ENCODE measurements at places on chromosomes 7 and 10.

GRCh38 chr7:150407588-150408392 is 28.7 kb downstream of the ZNF775 start:
- DNase-seq: peak; percentile 60

DNA sequence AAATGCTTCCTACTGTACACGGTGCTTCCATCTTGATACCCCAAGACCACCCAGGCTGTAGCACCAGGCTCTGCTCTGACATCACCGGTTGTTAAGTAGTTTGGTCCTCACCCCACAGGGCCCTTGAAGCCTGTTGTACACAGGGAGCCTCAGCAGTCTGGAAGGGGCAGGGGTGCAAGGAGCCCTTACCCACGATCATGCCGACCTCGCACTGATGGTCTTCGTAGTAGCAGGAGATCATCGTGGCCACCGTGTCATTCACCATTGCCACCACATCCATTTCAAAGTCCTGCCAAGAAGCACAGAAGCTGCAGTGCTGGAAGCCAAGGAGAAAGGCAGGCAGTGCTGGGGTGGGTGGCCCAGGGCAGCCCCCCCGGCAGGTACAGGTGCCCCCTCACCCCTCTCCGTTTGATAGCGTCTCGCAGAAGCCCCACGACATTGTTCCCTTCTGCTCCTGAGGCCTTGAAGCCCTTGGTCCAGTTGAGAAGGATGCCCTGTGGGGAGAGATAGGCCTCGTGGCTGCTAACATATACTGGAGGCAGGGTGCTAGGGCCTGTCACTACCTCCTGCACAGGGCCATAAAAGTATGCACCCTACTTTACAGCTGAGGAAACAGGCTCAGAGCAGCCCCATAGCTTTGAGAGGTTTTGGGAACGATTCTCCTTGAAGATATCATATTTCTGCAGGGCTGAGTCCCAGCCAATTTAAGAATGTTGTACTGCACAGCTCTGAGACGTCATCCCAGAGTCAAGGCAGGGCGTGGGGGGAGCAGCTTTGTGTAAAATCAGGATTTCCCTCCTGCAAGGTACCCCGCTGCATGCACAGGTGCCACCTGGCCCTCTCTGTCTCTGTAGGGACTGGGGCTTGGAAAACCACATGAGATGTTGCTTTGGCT is 8.7 kb upstream of the MYL7 start:
- DNase-seq: no peak

DNA sequence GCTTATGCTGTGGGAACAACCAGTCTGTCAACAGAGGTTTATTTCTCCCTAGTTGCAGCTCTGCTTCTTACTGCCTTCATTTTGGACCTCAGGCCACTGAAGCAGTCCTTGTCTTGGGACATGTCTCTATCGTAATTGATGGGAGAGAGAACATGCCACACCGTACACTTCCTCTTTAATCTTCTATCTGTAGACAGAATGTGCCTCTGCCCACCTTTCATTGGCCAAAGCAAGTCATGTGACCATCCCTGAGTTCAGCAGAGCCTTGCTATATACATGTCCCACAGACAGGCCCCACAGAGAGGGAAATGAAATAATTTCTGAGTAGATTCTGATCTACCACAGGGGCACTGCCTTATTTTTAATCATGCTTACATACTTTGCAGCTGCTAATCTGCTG is 98.0 kb downstream of the KCND2 start:
- no peak for DNase-seq

- DNase-seq: no peak
Observed at GRCh38 chr10:114998993-114999392, 61.0 kb downstream of the TRUB1 start.

DNA sequence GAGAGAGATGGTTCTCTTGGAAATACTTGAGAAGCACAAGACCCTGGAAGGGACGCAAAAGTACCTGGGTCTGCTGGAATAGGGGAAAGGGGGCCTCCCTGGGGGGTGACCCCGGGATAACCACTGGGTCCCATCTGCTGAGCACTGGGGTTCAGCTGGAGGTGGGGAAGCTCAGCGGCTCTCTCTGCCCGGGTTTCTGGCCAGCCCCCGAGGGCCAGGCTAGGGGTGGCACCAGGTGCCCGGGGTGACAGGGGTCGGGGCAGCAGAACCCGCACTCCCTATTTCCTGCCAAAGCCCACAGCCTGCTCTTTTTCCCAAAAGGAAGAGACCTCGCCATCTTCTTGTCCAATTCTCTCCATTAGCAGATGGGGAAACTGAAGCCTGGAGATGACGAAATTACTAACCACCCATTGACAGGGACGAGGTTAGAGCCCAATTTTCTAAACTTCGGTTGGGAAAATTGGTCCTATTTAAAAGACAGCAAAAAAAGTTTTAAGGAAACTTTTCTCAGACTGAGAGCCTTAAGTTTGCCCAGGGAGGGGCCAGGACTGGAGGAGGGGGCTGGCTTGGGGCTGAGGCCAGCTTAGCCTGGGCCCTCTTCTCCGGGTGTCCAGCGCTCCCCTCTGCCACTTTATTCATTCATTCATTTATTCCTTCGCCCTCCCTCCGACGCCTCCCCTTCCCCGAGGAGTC is 17.8 kb upstream of the GATA3 start:
- no peak for DNase-seq

DNA sequence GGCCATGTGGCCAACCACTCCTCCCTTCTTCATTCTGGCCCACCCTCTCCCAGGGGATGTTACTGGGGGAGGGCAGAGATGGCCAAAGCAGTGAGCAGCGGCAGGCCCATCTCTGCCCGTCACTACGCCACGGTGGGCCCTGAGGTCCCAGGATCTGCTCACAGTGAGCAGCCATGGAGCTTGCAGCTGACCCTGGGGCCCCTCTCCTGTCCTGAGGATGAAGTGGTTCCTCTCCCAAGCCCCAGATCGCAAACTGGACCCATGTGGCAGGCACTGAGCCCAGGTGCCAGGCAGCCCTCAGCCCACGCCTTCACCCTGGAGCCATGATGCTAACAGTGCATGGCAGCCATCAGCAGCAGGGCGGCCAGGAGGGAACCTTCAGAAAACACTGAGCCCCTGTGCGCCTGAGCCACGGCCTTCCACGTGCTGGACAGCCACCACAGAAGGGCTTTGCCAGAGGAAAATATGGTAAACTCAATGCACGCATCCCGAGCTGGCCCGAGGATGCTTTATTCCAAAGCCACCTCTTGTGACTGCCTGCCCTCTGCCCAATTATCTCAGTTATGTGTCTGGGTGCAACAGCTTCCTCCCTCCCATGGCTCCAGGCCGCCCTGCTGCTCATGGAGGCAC is 485.7 kb downstream of the PTPRN2 start:
- DNase-seq: no peak

DNA sequence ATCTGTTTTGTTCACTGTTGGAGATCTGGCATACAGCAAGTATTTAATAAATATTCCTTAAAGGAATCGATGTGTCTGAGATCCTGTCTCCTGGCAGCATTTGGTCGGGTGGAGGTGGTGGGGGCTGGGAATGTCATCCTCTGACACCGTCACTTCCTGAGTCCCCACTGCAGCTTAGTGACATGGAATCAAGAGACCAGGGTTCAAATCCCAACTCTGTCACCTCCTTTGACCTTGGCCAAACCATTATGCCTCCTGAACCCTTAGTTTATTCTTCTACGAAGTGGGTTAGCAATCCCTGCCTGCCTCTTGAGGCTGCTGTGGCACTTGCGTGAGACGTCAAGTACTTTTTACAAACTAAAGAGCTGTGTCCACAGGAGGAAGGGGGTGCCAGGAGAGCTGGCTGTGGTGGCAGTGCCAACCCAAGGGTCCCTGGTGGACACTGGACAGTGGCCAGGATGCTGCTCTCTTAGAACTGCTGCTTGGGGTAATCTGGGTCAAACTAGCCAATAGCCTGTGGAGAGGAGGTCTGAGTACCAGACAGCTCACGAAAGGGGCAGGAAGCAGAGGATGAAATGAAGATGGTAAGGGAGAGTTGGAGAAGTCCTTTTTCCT is 8.0 kb upstream of the ZMIZ1 start:
- DNase-seq: peak; percentile 38

DNA sequence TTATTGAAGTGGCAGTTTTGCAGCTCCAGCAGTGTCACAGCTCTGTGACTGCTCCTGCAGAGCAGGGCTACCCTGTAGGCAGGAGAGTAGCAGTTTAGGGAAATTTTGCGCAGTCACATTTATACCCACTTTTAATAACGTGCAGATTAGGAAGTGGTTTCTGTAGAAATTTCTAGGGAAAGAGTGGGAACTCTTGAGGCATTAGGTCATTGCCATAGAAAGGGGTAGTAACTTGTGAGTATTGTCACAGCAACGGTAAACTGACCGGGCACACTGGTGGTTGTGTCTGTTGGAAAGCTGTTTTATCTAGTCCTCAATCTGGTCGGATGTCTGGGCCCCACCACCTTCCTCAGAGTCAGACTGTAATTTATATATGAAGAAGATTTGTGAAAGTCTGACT is 51.9 kb downstream of the CDC14C start:
- no peak for DNase-seq

DNA sequence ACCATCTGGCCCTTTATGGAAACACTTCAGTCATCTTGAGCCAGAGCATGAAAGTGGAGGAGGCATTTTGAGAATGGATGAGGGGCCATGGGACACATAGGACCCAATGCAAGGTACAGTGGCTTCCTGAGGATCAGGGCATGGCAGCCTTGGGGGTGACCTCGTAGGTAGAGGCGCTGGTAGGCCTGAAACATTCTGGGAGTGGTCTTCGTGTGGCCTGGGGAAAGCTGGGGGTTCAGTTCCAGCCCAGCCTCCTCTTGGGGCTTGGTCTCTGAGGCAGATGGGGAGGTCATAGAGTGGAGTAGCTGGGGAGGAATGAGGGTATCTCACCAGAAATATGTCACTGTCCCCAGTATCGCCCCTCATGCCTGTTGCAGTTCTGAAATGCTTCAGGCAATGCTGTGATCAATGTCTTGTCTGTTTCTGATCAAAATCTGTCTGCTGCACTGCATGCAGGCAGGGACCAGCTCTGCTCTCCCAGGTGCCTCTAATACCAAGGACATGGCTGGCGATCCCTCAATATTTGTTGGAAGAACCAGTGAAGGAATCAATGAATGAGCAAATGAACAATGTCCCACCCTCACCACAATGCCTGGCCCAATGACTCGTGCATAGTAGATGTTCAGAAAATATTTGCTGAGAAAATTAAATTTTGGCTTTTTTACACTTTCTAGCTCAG is 90.9 kb downstream of the CHST15 start:
- peak; percentile 33 for DNase-seq

DNA sequence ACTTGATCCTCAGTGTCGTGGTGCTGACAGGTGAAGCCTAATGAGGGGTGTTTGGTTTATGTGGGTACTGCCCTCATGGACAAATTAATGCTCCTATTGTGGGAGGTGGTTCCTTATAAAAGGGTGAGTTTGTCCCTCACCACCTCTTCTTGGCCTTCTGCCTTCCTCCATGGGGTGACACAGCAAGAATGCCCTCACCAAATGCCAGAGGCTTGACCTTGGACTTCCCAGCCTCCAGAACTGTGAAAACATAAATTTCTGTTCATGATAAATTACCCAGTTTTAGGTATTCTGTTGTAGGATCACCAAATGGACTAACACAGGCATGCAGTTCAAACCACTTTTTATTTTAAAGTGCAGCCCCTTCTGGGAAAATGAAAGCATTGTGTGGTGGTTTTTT is 39.4 kb downstream of the BAMBI start:
- DNase-seq: no peak

DNA sequence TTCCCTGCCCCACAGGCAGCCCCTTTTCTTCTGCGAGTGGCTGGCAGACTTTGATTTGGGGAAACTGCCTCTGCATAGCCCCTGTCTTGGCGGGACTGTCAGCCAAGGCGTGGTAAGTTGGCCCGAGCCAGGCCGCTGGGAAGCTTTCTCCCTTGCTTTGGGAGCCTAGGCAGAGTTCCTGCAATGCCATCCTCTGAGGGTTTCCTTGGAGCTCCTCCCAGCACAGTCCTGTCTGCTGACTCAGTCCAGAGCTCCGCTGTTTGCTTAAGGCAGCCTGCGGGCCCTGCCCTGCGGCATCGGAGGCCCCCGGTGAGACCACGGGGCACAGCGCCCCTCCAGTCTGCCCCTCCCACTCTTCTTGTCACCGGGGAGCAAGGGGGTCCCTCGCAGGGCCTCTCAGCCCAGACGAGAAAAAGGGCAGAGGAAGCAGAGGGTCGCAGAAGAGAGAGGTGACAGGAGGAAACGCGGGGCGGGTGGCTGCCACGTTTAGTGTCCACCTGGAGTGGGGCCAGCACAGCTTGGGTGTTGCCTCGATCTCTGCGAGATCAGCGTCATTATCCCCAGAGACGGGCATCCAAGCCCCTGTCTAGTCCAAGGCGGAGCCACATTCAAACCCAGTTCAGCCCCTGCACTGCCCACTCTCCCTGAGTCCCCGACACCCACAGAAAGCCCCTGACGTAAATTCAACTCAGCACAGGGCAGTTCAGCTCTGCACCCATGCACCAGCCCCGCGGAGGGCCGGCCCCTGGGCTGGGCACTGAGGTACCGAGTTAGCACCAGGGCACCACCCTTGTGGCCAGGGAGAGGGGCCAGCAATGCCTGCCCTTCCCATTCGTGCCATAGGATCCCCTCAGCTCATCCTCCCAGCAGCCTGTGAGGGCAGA is 59.0 kb upstream of the CHST15 start:
- DNase-seq: no peak

DNA sequence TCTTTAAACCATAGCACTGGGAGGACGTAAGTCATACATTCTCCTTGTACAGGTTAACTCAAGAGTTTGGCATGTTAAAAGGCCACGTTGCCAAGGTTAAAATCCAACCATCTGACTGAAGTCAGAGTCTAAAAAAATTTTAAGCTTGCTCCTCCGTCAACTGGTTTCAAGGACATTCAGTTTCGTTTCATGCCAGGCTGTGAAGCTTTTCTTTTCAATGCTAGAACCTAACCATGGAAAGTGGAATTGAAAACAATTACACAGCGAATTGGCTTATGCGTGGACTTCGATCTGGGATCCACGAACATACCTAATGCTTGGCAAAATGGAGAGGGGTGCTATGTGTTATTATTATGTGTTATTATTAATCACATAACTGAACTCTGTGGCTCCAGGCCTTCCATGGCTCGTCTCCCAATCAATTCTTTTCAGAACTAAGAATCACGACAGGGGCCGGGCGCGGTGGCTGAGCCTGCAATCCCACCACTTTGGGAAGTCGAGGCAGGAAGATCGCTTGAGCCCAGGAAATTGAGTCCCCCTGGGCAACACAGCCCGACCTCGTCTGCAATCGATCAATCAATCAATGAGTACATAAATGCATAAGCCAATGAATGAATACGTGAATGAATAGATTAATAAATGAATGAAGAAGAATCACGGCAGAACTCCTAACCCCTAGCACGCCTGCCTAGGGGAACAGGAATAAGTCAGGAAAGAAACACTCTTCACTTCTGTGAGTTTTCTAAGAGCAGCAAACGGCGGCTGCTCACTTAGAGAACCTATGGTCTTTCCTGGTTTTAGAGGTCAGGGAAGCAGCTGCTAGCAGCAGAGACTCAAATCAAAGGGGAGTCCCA is 733 bp upstream of the ARL5B start:
- DNase-seq: peak; percentile 68

GRCh38 chr7:19094598-19095352 is 22.7 kb downstream of the TWIST1 start:
- DNase-seq: no peak

- no peak for DNase-seq
Observed at GRCh38 chr7:116963234-116963633, 9.9 kb downstream of the ST7 start.
